ENCODE measurements at places on chromosomes 4 and X.

DNA sequence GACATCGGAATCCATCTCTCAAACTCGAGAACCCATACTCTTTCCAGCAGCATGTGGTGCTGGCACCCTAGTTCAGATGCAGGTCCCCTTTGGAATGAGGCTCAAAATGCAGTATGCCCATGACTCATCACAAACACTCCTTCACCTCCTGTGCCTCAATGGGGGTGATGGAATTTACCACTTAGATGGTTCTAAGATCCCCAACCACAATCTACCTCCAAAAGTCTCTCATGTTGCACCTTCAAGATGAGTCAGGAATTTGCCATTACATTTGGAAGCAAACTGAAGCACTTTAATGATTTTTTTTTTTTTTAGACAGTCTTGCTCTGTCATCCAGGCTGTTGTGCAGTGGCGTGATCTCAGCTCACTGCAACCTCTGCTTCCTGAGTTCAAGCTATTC, 8.5 kb upstream of the MID1 start:
- DNase-seq = no peak

DNA sequence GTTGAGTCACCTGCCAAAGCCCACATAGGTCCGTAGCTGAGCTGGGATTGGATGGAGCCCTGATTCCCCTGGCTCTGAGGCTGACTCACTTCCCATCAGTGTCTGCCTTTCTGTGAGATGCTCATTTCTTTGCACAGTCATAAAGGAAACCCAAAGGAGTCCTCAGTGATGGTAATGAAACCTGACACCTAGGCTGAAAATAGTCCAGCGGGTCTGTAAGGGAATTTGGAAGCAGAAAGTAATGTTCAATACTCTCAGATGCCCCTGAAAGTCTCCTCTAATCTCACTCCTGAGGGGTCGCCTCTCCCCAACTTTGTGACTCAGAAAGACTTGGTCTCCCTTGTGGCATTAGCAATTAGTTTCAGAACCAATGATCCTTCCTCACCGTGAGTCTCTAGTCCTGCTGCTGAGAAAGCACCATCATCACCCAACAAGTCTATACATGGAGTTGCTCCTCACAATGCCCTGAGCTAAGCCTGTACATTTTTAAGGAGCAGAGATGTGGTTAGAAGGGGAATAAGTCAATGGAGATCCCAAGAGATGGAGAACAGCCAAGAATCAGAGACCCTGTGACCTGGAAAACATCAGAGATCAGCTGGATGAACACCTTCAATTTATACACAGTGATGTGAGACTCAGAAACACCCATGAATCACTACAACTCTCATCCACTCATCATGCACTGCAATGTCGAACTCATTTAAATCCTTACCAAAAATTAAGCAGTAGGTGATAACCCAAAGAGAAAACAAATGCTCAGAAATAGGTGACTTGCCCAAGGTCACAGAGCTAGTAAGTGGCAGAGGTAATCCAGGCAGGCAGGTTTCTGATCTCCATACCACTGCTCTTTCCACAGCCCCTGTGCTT, 219.0 kb upstream of the CPEB2 start:
- no peak for DNase-seq

DNA sequence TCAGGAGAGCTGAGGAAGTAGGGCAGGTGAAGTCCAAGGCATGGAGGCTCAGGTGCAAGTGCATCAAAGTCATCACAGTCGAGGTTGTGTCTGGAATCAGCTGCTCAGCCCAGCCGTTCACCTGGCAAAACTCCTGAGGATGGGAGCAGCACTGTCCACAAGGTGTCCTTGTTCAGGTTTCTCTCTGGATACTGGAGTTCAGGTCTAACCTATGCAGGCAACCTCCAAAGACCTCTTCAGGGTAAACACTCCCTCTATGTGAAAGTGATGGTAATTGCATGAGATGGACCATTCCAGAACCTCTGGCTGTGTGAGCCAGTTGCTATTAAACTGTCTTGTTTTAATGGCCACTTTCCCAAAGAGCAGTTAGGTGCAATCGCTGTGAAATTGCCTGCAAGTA, 120.2 kb upstream of the PSAPL1 start:
- no peak for DNase-seq

DNA sequence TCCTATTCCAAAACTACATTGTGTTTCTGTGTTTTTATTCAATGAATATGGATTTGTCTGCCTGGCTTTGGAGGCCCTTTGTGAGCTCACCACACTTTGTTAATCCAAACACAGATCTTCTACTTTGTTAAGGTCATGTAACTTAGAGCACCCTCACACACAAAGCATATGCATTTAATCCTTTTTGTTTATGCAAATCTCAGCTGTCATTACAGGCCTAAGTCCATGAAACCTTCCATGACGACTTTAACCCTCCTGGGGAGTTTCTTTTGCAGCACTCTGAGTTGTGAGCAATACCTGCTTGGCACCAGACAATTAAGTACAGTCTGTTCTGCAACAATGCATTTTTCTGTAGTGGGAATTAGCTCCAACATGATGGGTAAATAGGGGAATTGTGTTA, 14.9 kb downstream of the CCSER1 start:
- DNase-seq = no peak

GRCh38 chr4:27807207-27807606, 946.6 kb downstream of the STIM2 start:
- DNase-seq = no peak

DNA sequence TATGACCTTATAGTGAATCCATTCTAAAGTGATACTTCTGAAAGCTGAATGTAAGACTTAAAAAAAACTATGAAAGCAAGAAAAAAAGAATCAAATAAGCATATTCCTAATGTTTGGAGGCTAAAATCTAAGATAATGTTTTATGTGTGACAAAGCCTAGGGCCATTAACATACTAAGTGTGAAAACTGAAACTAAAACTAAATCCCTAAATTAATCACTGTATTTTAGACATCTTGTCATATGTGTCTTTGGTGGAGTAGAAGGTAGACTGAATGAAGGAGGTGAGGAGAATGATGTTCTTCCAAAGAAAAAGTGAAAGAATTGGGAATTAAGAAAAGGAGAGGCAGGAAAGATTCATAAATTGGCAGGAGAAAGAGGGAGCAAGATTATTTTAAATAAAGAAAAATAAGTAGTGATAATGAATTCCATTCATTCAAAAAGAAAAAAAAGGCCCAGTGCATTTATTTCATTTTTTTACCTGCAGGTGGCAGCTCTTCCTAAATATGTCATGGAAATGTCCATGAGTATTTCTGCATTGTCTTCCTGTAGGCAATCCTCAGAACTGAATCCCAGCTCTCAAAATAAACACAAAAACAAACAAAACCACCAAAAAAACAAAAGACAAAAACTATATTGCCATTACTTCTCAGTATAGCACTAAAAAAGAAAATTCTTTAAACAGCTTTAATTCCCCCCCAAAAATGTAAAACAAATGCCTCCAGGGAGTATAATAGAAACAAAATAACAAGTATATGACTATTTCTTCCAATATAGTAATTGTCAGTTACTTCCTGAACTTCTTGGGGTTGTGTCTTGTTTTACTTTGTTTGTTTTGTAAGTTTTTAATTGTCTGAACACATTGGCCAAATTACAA, 17.0 kb upstream of the AP1AR start:
- no peak for DNase-seq

- DNase-seq = no peak
Measured at GRCh38 chr4:38157592-38157991, 197.4 kb downstream of the PTTG2 start.

DNA sequence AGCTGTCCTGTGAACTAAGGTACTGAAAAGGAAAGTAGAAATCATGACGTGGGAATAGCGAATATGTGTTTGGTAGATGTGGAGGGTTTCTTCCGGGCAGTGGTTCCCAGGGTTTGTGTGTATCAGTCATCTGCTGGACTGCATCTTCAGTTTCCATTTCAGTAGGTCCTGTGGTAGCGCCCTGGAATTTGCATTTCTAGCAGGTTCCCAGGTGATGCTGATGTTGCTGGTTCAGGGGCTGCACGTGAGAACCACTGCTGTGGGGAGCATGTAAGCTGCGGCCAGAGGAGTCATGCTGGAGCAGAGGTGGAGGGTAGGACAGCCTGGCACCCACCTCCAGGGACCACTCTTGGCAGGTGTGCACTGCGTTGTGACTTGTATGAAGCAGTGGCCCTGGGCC, 47.1 kb downstream of the ARHGAP10 start:
- no peak for DNase-seq

DNA sequence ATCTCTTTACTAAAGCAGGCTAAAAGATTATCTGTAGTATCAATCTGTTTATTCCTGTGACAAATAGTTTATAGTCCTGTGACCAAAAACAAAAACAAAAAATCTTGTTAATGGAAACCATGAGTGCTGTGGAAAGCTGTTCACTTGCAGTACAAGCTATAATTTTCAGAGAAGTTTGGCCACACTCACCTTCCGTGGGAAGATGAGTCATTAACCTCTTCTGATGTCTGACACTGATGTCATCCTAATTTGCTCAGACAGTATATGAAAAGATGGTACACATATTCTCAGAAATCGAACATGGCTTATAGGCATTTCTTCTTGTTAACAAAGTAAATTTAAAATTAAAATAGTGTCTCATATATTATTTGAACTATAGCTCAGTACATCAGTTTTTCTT, 19.9 kb upstream of the ENPP6 start:
- no peak for DNase-seq

DNA sequence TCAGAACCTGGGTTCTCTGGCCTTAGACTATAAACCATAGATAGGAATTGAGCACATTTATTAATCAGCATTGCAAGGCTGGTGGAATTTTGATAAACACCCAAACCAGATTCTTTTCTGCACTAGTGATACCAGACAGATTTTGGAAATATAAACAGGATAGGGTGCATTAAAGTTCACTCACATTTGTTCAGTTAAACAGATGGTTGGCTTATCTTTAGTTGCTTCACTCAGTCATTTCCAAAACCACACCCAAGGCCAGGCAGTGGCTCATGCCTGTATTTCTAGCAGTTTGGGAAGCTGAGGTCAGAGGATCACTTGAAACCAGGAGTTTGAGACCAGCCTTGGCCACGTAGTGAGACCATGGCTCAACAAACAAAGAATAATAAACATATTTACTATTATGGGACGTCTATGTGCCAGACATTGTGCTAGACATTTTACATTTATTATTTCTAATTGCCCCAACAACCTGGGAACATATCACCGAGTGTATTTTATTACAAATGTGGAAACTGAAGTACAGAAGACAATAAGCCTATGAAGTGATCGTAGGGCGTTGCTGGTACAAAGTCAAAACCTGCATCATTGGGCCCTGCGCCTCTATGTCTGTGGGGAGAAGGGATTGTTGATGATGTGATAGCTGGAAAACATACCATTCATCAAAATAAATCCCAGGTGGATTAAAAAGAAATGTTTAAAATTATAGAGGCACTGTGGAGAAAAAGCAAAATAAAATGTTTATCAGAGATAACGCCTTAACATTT, 15.0 kb downstream of the ADD1 start:
- DNase-seq = no peak

GRCh38 chrX:120305531-120306141, 5.6 kb downstream of the TMEM255A start:
- no peak for DNase-seq

DNA sequence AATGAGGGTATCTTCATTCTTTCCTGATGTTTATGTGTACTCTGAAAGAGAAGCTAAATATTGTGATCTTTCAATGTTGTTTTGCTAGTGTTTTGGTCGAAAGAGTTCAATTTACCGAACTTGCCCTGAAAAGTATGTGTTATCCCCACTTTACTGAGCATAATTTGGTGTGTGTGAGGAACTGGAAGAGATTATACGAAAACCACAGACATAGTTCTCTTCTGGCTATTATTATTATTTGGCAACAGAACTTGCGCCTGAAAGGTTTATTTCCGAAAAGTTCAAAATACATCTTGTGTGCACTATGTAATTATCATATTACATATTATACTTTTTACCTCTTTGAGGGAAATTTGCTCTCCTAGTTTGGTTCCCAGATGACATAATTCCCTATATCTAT, 232.5 kb upstream of the INTU start:
- DNase-seq = no peak

DNA sequence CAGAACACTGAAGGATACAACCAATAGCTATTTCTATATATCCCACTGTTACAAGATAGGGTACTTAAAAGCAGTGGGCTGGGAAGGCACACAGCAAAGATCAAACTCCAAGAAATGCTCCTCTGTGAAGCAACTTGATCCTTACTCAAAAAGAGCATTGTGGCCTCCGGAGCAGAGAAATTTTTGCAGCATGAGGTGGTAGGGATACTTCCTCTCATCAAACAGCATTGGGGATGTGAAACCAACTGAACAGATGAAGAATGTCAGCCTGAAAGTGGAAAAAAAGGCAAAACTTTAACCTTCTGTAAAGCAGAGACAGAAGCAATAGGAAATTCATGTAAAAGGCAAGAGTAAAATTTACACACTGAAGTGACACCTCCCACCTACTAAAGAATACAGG, 92.2 kb downstream of the HUWE1 start:
- DNase-seq = no peak

- DNase-seq = no peak
Measured at GRCh38 chrX:54615109-54615508, 85.1 kb downstream of the GNL3L start.

DNA sequence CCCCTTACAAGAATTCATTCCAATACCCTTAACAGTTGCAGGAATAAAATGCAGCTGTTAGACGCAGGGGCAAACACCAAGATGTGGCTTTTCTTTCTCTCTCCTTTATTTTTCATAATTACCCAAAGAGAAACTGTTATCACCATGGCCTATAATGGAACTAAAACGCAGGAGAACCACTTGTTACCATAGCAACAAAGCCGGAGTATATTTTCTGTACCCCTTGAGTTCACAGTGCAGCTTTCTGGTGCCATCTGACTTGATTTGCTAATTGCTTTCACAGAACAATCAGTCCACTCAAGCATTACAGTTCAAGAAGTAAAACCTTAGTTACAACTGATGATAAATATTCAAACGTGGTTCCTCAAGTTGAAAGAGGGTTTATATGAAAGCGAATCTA, 157.9 kb downstream of the AMELX start:
- no peak for DNase-seq

- no peak for DNase-seq
Measured at GRCh38 chr4:66777097-66777496, 768.2 kb downstream of the CENPC start.

DNA sequence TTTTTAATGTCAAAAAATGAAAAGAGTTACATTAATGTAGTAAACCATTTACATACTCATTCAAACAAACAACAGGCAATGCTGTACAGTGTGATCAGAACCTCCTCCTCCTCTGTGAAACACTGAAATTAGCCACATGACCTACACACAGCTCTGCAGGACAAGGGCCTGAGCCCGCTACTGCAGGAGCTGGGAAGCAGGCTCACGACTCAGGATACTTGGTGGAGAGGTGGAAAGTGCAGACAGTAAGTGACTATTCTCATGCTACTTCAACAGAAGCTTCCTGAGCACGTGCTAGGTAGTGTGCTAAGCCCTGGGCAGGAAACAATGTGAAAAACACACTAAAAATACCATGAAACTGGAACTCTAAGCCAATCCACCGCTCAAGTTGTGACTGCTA, 56.8 kb downstream of the TAPT1 start:
- no peak for DNase-seq
